ENCODE measurements at places on chromosomes 3 and 15. TPM values are rescaled to one million over a fixed set of nuclear protein-coding genes. Genes with fewer than 3 reads are reported as not detected.
A peak's percentile ranks its signal among the peaks of the same experiment; 100 is the strongest.

The FBLN2 gene
- 35.7 TPM for polyA plus RNA-seq

GRCh38 chr3:79351699-79352098, 416.1 kb downstream of the ROBO1 start:
- DNase-seq, result no peak

DNA sequence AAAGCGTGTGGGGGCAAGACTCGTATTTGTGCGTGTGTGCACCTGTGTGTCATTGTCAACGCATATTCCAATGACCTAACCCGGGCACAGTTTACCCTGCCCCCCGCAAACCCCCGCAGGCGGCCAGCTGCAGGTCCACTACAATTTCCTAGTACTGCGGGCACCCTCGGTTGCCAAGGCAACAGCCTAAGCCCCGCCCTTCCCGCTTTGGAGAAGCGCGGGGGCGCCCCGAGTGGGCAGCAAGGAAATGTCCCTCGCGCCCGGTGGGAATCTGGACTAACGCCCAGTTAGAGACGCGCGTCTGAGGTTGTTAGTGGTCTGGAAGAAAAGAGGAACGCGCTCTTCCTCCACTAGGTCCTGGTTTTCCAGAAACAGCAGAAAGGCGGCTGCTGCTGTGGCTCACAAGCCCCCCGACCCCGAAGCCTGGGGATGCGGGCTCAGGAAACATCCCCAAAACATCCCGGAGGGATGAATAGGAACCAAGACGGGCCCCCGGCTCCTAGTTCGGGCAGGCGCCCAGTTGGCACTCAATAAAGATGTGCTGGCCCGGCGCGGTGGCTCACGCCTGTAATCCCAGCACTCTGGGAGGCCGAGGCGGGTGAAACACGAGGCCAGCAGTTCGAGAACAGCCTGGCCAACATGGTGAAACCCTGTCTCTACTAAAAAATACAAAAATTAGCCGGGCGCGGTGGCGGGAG, 1.1 kb downstream of the ABHD14A start:
- DNase-seq, result peak; percentile 65

GRCh38 chr3:146177519-146177918, 16.5 kb upstream of the PLOD2 start:
- peak; percentile 60 for DNase-seq

- DNase-seq, result peak; percentile 58
Observed at GRCh38 chr15:100903168-100903554, 16.0 kb upstream of the LRRK1 start.
